HFF-Myc (cell line): ENCODE measurements at places on chromosomes 12 and 14.

- DNase-seq = no peak
Observed at GRCh38 chr12:130762319-130762675, 46.2 kb upstream of the RIMBP2 start.

DNA sequence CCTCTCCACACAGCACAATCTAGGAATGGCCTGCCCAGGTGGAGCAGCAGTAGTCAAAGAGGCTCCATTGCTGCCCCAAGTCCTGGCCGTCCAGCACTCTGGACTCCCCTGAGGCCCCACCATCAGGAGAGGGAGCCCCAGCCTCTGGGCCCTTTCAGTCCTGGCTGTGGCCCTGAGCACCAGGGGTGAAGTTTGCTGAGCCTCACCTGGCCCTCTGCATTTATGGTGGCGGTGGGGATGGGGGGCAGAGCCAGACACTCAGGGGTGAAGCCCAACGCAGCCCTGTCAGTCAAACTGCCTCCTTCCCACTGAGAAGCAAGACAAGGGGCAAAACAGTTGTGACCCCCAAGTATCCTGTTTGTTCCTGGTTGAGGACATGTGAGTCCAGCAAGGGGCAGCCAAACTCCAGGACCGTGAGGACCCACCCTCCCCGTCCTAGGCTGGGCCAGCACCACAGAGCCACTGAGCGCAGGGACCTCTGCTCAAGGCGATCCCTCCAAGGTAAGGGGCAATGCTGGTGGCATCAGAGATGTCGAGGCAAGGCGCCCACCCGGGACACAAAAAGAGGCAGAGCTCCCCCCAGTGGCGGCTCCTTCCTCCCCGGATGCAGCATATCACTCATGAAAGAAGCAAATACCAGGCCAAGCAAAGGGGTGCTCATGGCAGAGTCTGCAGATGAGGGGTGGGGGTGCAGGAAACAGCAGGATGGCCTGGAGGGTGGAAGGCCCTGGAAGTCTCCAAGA lies 4.8 kb upstream of the AMN start:
- no peak for DNase-seq

DNA sequence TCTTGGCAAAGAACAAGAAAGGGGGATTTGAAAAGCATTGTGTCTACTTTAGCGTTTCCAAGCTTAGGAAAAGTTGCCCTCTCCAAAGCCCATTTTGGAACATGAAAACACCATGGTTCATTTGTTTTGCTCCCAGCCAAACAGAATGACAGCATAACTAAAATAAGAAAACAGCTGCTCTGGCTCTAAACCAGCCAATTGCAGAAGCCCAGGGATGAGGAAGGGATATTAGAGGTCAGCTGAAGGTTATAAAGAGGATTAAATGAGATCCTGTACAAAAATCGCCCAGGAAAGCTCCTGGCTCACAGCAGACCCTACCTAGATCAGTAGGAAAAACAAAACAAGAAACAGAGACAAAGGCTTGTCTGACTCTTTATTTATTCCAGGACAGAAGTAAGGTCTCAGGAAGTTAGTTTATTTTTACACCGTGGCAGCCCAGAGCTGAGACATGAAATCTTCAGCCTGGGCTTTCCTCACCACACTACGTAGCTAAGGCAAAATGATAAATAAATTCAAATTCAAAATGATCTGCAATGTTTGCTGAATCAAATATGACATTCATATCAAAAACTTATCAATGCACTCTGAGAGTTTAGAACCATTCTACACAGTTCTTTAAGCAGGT lies 25.9 kb downstream of the SPX start:
- no peak for DNase-seq

- DNase-seq = no peak
Observed at GRCh38 chr12:57852620-57853500, 6.3 kb upstream of the CTDSP2 start.

- no peak for DNase-seq
Observed at GRCh38 chr14:81390696-81391095, 9.4 kb downstream of the STON2 start.

DNA sequence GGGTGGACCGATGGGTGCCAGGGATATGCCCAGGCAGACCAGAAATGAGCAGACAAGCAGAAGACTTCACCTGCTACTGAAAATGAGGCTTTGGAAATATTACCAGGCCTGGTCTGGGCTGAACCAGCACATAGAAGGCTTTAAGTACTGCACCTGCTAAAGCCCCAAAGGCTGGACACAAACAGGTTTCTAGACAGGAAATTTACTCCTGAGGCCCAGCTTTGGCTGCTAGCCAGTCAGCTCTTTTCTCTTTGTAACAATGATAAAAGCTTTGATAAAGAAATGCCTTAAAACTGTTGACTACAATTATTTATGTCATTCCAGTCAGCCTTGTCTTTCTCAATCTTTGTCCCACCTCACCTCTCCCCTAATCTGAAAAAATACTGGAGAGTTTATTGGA lies 228.9 kb upstream of the EGLN3 start:
- no peak for DNase-seq

DNA sequence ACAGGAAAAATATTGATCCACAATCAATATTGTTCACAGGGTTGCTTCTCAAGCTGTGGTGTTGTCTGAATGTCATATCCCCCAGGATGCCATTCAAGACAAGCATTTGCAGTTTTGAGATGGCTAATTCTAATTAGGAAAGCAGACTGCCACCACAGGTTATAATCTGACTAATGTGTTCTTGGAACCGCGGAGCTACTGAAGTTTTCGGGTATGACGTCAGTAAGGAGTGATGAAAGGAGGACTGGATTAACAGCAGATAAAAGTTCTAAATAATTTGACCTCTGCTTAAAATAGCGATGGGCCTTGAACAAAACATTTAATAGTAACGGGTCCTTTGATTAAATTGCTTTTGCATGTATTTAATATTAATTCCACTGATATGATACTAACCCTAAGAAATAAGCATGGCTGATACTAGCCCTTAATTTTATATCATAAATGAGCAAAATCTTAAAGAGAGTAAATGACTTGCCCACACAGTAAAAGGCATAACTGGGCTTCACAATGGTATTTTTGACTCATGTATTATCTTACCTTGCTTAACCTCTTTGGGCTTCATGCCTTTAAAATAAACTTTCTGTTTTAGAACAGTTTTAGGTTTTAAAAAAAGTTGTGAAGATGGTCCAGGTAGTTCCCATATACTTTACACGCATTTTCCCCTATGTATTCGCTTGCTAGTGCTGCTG lies 50.3 kb downstream of the TSHR start:
- DNase-seq = no peak

DNA sequence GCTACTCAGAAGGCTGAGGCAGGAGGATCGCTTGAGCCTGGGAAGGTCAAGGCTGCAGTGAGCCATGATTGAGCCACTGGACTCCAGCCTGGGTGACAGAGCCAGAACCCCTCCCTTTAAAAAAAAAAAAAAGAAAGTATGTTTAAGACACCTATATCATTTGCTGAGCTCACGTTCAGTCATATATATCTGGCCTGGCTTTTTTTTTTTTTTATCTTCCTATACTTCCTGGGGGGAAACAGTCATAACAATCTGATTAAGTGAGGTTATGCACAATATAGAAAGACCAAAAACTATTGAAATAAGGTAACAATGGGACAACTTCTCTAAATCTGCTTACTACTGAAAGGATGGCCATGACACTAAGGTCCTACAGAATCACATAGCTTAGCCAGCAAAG lies 9.4 kb upstream of the ARID2 start:
- no peak for DNase-seq

DNA sequence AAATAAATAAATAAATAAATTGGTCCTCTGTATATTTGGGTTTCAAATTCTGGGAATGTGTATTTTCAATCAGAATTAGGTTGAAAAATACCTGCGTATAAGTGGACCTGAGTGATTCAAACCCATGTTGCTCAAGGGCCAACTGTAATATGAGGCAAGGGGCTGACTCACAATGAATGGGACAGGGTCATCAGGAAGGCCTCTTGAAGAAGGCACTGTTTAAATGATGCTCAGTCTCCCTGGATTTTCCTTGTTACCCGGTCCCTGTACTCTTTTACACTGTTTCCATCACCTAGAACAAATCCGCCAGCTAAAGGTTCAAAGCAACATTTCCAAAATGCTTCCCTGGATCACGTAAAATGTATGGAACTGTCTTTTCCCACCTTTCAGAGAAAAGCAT lies 3.8 kb downstream of the PSMB5 start:
- DNase-seq = no peak

GRCh38 chr12:58419196-58419760 lies 477.9 kb downstream of the ATP23 start:
- DNase-seq = no peak

GRCh38 chr12:117032593-117033381 lies 66.4 kb downstream of the TESC start:
- no peak for DNase-seq

- no peak for DNase-seq
Observed at GRCh38 chr14:104132981-104133380, 5.4 kb upstream of the KIF26A start.

DNA sequence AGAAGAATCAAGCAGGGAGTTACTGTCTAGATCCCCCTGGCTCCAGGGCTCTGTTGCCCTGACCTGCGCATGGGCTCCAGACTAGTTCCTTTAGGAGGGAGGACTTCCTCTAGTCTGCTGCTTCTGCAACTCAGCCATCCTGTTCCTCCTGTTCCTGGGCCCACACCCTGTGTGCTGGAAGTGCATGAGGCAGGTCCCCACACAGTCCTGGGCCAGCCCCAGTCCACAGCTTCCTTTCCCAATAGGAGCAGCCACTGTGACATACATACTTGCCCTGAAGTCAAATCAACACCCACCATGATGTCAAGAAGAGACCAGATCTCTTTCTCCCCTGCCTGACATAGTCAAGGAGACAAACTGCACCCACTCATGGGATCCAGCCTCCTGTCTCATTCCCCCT lies 1.3 kb downstream of the SDR9C7 start:
- DNase-seq = no peak

GRCh38 chr12:96445691-96446583 lies 43.4 kb upstream of the CFAP54 start:
- DNase-seq = peak; percentile 74

DNA sequence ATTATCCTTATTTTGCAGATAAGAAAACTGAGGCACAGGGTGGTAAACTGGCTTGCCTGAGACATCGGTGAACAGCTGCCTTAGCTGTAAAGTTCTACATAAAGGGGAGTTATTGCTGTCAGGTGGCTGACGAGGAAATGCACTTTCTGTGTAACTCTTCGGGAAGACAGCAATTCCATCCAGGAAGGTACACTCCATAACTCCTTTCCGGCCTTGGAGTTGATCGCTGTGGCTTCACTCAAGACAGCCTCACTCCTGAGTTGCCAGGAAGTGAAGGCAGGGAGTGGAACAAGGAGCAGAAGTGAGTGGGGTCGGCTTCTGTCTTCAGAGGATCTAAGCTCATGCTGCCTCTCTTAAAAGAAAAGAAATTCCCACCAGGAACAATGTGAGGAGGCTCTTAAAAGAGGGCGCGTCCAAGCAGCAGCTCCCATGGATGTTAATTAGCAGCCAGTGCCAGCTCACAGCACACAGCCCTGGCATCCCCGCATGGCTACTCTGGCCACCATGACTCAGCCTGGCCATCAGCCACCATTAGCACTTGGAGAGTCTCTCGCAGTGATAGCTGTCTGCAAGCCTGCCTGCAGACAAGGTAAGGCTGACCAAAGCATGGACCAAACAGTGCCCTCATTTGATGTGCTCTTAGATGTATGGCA lies 60.3 kb downstream of the NUAK1 start:
- DNase-seq = no peak

DNA sequence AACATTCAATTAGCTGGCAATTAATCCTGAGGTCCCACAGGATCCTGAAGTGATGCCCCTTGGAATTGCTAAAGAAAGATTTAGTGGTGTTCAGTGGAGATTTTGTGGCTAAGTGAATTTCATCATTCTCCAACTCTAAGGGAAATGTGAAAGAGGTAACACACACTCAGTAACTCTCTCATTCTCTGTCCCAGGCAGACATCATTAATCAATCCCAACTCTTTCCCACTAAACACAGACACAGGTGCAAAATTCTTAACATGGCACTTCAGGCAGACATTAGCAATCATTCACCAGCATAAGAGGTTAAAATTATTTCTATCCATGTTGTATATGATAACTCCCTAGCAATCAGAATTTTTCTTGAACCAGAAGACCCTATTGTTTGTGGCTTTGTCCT lies 40.2 kb downstream of the TRPV4 start:
- DNase-seq = no peak

- no peak for DNase-seq
Observed at GRCh38 chr12:110262442-110263388, 18.3 kb upstream of the ATP2A2 start.

DNA sequence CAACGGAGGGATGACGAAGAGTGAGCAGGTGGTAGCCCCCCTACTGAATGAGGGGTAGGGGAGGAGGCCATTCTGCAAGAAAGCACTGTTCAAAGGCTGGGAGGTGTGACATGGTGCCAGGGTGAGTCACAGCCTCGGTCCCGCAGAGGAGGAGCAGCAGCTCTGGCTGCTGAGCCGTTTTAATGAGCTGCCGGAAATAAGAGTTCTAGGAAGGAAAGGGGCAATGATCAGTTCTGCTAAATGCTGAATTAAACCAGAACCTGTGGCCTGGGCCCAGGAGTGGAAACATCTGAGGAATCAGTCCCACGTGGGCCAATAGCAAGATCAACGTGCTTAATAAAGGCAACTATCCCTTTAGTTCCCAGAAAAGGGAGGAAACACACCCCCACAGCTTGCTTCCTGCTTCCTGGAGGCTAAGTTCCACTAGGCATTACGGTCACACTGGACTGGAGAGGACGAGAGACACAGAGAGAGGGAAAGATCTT lies 3.6 kb downstream of the ABCD4 start:
- DNase-seq = no peak

GRCh38 chr12:101328917-101329316 lies 49.0 kb downstream of the UTP20 start:
- no peak for DNase-seq
